ENCODE measurements at places on chromosomes 4 and X.

- DNase-seq: no peak
Measured at GRCh38 chrX:100662796-100663195, 18.8 kb downstream of the SRPX2 start.

DNA sequence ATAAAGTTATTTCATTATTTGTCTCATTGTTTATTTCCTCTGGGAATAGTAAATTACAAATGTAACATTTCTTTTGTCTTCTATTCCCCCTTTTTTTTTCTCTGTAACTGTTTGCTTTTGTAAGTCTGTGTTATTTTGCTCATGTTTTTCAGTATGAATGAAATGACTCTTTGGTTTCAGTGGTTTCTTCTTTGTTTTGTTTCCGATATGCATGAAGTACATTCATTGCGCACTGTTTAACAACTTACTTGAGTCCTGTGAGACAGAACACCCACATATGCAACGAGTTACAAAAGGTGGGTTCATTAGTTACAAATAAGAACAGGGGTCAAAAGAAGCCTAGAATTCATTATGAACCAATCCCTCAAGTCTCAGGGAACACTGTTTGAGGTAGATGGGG, 175.0 kb upstream of the UGT8 start:
- DNase-seq: no peak

- no peak for DNase-seq
Measured at GRCh38 chr4:24971192-24971591, 58.4 kb upstream of the CCDC149 start.

DNA sequence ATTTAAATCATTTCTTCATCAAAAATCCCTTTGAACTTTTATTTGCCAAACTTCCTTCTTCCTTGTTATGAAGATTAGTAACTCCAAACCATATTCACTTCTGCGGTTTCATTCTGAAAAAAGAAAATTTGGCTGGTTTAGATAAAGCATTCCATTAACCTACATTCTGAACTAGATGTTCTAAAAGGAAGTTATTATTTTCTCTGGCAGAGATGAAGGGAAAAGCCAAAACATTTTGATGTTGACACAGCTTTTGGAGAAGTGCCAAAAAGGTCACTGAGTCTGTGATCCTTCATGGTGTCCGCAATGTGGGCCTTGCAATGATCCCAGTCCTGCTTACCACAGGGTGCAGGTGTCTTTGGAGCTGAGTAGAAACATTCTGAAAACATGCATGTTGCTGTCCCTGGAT, 36.0 kb downstream of the CXCL8 start:
- peak; percentile 18 for DNase-seq

GRCh38 chr4:5144384-5144783, 93.1 kb downstream of the STK32B start:
- no peak for DNase-seq

DNA sequence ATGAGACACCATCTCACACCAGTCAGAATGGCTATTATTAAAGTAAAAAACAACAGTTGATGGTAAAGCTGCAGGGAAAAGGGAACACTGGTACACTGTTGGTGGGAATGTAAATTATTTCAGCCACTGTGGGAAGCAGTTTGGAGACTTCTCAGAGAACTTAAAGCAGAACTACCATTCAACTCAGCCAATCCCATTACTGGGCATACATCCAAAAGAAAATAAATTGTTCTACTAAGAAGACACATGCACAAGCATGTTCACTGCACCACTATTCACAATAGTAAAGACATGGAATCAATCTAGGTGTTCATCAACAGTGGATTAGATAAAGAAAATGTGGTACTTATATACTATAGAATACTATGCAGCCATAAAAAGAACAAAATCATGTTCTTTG, 135.0 kb downstream of the REELD1 start:
- no peak for DNase-seq

DNA sequence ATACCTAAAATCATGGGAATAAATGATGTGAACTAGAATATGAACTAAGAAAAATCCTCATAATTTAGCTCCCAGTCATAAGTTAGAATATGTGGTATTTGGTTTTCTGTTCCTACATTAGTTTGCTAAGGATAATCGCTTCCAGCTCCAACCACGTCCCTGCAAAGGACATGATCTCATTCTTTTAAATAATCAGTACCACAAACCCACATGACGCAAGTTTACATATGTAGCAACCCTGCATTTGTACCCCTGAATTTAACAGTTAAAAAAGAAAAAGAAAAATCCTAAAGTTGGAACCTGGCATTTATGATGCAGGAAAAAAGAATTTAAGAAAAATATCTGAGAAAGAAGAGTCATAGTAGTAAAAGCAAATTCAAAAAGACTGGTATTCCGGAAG, 13.3 kb downstream of the UBA6 start:
- DNase-seq: no peak

- no peak for DNase-seq
Measured at GRCh38 chrX:41442824-41443550, 4.2 kb upstream of the NYX start.

GRCh38 chrX:136219893-136220292, 31.3 kb downstream of the MAP7D3 start:
- DNase-seq: no peak

GRCh38 chr4:24836661-24837242, 41.4 kb downstream of the SOD3 start:
- no peak for DNase-seq

- DNase-seq: no peak
Measured at GRCh38 chr4:113469926-113470325, 291.6 kb downstream of the CAMK2D start.

DNA sequence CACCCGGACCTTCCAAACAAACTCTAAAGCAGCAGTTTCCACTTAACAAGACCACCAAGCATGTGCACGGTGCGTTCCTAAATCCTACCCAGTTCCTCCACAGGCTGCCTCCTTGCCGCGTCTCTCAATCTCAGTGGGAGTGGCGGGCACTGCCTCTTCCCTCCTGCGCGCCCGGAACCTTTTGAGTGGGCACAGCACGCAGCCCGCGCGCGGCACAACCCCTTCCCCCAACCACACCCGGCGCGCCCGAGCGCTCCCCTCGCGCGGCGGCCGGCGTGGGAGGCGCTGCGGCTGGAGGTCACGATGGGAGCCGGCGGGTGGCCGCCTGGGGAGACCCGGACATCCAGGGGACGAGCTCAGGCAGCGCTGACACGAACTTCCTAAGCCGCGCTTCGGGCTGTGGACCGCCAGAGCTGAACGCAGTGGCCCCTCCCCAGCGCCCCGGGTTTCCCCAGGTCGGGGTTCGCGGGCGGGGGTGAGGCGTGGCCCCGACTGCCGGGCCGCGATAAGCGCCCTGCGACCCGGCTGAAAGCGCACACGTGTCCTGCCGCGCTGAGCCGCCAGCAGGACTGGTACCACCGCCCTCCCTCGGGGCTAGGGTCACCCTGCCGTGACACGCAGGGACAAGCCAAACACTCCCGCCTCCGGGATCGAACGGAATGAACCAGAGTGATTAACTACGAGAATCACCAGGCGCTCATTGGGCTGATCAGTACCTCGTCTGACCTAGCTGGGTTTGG, at the start of gene ABCG2:
Gene ABCG2 (minus strand): TSS at position 151 of the 740 bp plus-strand sequence. CDS start 18,644 bp downstream, outside the sequence.
- DNase-seq: peak; percentile 29

DNA sequence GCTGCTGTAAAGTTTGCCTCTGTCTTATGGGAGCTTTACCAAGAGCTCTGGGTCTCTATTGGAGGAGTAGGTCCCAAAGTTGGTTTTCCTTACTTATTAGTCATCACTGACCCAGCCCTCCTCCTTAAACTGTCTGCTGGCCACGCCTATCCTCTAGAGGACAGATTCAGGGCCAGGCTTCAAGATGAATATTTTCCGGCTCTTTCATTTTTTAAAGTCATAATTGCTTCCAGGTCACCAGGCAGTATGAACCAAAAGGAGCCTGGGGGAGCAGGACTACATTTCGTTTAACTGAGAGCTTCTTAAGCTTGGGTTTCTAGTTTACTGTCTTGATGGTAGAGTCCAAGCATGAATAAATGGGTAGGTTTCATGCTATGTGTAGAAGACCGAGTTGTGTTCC, 13.7 kb downstream of the BCORL1 start:
- DNase-seq: no peak

DNA sequence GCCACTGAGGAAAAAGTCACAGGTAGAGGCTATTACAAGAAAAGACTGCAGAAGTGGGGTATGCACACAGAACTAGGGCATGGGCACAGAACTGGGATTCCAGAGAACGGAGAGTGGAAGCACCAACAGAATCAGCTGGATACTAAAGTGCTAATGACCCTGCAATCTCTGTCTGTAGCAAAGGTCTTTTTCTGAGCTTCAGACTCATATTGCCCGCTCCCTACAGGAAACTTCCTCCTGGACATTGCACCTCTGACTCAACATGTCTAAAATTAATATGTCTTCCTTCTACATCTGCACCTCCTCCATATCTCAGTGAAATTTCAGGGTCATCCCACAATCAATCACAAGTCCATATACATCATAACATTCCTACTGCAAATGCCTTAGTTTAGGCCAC, 5.3 kb upstream of the CAMK2D start:
- DNase-seq: no peak

- DNase-seq: no peak
Measured at GRCh38 chr4:24978291-24979075, 52.3 kb downstream of the LGI2 start.

- no peak for DNase-seq
Measured at GRCh38 chrX:107619885-107620322, 8.4 kb upstream of the PRPS1 start.

DNA sequence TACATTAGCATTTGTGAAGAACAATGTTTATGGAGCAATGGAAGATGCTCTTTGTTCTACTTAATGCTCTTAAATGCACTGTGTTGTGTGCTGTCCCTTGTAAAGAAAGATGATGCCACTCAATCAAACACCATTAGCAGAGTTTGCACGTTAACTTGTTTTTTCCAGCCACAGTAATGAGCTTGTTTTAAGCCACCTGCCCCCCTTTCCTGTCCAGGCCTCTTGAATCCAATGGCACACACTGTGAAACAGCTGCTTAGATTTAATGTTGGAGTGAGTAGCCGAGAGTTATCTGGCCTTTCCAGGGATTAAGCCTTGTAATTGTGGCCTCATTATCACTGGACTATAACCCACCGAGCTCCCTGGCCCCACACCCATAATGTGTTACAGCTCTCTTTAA, 86.0 kb downstream of the PAK3 start:
- no peak for DNase-seq

DNA sequence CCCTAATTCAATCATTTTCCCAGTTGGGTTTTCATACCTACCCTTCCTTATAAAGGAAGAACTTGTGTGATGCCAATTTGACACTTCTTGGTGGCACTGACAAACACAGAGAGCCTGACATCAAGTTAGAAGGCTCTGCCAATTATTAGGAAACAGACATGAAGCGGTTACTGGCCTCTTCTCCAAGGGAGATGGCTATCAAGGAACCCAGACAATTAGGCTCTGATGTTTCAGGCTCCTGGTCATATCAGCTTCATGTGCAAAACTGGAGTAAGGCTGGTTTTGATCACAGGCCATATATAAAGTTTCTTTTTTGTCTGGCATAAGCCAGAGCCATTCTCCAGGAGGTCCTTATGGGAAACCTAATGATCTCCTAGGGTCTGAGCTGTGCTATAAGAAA, 428 bp downstream of the ARL13A start:
- no peak for DNase-seq

GRCh38 chr4:21888195-21888976, 60.2 kb downstream of the KCNIP4 start:
- DNase-seq: peak; percentile 4

- no peak for DNase-seq
Measured at GRCh38 chr4:10082047-10082446, 34.6 kb downstream of the WDR1 start.

DNA sequence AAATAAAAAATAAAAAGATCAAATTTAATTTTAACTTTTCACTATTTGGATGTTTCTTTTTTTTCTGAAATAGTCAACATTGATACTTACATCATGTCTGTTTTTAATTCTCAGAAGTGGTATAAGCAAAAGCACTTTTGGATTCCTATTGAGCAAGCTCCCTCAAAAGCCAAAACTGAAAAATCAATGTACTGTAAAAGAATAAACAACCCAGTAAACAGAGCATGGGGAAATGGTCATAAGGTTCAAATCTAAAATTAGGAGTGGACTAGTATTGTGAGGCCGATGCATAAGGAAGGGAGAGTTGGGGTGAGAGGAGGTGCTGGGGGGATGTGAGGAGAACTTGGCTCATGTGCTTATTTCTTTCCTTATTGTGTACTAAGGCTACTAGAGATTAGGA, 37.9 kb downstream of the NUDT6 start:
- no peak for DNase-seq

- DNase-seq: no peak
Measured at GRCh38 chr4:4712800-4713528, 146.5 kb upstream of the MSX1 start.

DNA sequence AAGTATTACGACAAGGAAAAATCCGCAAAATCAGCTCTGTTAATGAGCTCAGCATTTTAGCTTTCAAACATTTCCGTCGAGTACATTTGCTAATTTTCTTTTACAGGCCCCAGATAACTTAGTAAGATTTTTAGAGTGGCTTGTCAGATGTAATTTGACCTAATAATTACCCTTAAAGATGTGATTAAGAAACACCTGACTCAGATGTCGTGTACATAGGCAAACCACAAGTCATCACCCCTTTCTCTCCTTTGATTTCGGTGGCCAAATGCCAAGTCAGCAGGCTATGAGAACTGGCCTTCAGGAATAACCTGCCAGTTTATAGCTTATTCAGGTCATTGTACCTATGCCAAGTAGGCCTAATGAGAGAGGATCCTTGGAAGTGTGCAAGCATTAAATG, 369.6 kb downstream of the PCDH7 start:
- peak; percentile 2 for DNase-seq

DNA sequence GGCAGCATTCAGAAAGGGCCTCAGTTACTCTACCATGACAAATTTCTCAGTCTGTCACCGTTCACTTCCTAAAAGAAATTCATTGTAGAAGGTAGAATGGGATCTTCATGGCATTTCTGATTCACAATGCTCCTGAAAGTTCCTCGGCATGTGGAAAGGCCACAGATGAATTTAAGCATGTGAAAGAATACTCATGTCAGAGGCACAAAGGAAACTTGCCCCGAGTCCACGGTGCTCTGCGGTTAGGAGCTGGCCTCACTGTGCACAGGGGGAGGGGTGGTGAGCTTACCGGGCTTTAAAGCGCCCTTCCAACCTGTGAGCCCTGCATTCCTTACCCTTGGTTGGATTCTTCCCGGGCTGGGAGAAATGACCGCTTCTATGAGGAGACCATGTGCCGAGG, 9.3 kb downstream of the TKTL1 start:
- DNase-seq: no peak

GRCh38 chr4:150988238-150988637, 26.8 kb downstream of the LRBA start:
- DNase-seq: no peak

- DNase-seq: no peak
Measured at GRCh38 chr4:86530183-86530582, 63.9 kb upstream of the PTPN13 start.

DNA sequence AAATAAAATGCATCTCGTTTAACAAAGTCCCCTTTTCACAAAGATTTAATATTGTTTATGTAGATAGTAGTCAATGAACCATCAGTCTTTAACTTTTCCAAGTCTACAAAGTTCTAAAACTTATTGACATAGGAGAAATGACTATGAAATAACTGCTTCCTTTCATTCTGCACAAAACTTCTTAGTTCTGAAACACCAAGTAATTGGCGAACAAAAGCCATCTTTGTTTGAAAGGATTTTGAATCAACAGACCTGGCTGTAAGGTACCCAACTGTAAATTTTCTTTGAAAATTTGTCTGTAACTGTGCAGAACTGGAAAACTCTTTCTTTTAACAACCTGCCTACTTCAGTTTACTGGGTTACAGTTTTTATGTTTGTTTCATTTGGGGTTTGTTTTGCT, 25.9 kb downstream of the LEF1 start:
- no peak for DNase-seq

GRCh38 chrX:146863566-146863965, 49.0 kb upstream of the CXorf51A start:
- DNase-seq: no peak

- no peak for DNase-seq
Measured at GRCh38 chr4:183758061-183758757, 99.1 kb downstream of the TRAPPC11 start.
